Myocyte (in vitro differentiated cells): ENCODE measurements at places on chromosomes 4 and X.

DNA sequence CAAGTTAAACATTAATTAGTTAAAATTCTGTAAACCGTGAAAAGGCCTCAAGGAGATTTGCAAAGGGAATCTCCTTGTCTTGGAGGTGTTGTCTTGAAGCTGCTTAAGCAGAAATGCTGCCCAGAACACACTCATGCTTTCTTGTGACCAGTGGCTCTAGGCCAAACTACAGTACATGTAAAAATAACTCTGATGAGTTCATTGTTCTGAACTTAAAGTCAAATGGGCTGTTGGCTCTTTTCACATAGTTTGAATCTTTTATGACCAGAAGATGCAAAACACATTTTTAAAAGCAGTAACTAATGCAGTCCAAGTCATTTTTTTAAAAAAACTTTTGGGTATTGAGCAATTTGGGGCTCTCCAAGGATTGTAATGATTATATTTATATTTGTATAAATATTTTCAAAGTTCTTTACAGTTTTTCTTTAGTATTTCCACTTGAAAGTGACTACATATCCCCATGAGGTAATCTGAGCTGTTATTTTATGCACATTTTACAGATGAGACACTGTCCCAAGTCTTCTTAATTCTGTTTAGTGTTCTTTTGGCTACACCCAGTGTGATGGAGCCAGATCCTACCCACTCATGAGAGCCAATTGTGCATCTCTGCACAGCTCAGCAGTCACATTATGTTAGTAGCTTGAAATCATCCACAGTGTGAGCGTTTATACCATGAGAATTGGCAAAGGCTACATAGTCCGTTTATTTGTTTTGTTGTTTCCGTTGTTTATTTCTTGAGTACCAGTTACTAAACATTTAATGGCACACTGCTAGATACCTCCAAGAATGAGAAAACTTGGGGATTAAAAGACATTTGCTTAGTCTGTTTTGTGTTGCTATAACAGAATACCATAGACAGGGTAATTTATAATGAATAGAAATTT is 112.8 kb upstream of the ATXN3L start:
- DNase-seq = peak; percentile 87

DNA sequence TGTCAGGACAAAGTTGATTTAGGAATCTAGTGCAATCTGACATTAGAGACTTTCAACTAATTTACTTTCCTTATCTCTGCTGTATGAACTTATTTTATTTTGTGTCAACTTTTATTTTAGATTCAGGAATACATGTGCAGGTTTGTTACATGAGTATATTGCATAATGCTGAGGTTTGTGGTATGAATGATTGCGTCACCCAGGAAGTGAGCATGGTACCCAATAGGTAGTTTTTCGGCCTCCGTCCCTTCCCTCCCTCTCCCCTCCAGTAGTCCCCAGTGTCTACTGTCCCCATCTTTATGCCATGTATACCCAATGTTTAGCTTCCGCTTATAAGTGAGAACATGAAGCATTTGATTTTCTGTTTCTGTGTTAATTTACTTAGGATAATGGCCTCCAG is 68.7 kb upstream of the TEX13D start:
- DNase-seq = no peak

DNA sequence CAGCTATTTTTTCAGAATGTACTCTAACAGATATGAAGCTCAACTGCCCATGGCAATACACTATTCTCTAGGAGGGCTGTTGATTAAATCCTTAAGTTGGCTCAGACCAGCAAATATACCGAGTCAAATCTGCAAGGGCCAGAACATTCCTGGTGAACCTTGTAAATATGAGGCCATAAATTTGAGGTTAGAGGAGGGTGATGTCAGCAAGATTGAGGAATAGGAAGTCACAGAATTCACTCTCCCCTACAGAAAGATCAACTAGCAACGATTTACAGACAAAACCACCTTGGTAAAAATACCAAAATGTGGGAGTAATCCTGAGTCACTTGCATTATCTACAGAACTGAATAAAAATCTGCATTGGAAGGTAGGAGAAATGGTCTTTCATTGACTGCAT is 399.3 kb downstream of the GPM6A start:
- no peak for DNase-seq

GRCh38 chrX:18252644-18253359 is 32.1 kb upstream of the BEND2 start:
- peak; percentile 7 for DNase-seq

DNA sequence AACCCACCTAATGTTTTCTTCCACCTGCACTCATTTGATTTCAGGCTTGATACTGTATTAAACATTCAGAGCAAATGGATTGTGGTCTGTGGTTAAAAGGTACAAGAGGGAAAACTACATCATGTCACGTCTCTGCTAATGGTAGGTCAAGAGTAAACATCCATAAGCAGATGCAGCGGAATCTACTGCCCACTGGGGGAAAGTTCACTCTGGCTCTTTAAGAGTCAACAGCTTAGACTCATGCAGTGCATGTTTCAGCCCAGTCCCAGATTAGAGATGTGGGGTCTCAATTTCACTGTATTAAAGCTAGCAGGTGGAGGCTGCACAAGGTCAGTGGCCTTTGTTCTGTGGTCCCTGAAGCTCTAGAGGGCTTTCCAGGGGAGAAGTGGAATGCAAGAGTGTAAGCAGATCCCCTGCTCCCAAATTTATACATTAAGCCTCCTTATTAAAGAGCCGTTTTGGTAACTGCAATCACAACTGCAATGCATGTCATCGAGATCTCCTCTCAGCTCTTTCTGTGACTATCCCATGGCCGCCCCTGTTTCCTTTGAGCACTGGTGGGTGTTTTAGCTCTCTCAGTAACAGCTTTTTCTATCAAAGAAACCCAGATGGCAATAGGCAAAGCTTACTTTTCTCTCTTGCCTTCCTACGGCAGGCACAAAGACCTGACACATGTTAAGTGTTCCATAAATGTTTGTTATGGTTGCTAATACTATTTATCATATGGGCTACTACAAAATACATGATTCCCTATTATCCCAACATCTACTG is 53.4 kb downstream of the LDB2 start:
- DNase-seq = no peak

DNA sequence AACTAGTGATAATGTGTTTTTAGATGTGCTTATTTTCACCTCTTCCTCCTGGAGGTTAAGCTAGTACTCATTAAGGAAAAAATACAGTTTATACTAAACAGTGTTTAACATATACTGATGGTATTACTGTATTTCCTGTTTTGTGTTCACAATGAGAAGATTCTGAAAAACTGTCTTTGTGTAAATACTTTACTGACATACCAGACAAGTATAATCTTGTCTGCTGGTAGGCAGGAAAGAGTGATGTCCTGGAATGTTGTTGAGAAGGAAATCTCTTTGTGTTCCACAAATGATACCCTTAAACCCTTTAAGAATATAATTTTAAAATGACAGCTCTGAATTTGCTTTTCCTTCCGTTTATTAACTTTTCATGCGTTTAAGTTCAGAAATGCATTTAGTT is 205.5 kb upstream of the NUDT6 start:
- DNase-seq = peak; percentile 16

DNA sequence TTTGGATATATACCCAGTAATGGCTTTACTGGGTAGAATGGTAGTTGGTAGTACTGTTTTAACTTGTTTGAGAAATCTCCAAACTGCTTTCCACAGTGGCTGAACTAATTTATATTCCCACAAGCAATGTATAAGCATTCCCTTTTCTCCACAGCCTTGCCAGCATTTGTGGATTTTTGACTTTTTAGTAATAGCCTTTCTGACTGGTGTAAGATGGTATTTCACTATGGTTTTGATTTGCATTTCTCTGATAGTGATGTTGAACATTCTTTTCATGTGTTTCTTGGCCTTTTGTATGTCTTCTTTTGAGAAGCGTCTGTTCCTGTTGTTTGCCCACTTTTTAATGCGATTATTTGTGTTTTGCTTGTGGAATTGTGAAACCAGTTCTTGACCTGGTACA is 290.5 kb downstream of the BMPR1B start:
- DNase-seq = no peak

- DNase-seq = no peak
These were observed 32.5 kb downstream of the MAOA start for GRCh38 chrX:43688586-43688985.

- DNase-seq = no peak
These were observed 582.8 kb upstream of the CPEB2 start for GRCh38 chr4:14419516-14419915.

GRCh38 chrX:12894074-12895030 is 12.1 kb upstream of the TLR8 start:
- peak; percentile 9 for DNase-seq

DNA sequence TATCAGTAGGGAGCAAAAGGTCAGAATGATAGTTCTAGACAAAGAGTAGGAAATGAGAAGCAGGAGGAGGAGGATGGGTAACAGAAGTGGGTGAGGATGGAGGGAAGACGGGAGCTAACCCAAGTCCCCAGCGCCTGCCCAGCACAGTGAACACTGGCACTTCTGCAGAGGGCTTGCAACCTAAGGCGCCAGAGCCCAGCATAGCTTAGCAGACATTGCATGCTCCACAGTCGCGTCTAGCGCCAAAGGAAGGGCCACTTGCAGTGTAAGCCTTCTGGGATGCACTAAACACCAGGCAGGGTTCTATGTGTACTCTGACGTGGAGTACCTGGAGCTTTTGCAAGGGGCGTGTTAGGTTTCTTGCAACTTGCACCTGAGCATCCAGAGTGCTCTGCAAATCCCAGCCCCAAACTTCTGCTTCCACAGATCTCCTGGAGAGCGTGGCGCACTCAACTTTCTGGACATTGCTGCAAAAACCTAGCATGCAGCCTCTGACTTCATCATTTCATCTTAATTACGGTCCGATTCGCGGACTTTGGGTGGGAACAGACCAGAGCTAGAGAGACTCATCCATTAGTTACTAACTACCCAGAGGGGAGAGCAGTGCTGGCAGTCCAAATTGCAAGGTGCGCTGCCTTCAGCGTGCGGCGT is 46.5 kb upstream of the NKAP start:
- no peak for DNase-seq

GRCh38 chr4:86586160-86586572 is 7.9 kb upstream of the PTPN13 start:
- no peak for DNase-seq

GRCh38 chr4:95023110-95023509 is 265.4 kb downstream of the BMPR1B start:
- no peak for DNase-seq

DNA sequence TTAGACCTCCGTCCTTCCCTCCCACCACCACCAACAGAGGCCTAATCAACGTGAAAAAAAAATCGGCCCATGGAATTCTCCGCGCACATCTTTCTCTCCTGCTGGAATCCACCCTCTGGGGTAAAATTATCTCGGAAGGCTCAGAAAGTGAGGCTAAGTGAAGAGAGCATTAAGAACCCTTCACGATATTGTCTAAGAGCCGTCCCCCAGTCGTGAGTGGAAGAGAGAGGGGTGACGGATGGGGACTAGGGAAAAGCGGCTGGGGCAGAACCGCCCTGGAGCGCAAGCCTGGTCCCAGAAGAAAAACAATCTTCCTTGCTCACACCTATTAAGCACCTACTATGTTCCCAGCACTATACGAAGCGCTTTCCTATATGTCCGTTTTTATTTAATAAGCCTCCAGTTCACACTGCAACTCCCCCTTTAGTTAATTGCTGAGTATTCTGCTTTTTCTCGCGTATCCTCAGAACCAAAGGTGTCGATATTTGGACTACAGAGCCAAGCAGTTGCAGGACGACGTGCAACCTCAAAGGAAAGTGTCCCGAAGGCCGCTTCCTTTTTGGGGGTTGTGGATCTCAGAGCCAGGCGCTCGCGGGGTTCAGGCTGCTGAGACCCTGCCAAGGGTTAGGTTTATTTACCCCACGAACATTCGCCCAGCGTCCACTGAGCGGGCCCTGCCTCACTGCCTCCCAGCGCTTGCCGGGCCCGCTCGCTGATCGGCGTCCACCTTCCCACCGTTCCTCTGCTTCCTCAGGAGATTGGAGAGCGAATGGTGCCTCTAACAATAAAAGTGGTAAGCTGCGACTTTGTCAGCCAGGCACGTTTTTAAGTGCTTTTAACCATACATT is 889 bp downstream of the MGARP start:
- no peak for DNase-seq

DNA sequence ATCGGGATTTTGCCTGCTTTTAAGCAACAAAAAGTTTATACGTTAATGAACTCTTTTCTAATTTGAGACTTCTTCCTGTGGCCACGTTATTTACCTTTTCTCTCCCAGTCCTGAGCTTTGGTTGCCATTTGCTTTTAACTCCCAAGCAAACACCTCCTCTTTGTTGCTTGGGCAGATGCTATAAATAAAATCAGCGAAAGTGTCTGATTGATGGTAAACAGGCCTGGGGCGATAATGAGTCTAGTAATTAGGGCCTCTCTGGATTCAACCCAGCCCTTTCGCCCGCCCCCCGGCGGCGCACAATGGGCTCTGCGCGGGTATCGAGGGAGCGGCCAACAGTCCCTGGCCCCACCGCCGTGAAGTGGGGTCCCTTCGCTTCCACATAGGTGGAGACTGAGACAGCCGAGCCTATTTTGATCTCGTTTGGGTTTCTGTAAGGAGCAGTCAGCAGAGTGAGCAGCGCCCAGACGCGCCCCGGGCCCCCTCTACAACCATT is 790 bp downstream of the CLGN start:
- DNase-seq = no peak

- peak; percentile 48 for DNase-seq
These were observed 158.0 kb upstream of the CTSO start for GRCh38 chr4:156111686-156112085.

- DNase-seq = no peak
These were observed 41.2 kb downstream of the NPY5R start for GRCh38 chr4:163384926-163385325.

DNA sequence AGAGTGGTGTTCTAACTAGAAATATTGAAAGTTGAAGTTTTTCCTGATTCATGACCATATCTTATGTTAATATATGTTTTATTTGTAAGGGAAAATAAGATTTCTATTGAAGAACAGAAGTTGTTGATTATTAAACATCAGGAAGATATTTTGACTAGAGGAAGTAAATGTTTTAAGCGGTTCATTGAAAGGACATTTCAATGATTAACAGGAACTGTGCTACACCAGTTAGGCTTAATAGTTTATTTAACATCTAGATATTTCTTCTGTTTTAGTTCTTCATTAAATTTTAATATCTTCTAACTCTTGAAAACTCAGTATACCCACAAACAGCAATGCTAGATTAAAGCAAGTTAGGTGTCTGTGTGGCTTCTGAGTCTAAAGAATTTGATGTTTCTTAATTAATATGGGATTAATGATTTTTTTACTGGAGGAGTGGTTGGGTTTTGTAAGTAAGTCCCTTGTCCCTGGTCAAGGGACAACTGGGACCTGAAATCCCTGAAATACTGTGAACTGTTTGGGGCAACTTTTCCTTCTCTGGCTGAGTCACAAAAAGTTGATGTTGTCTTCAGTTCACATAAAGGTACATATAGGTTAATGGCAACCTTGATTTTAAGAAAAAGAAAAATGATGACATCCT is 42.9 kb upstream of the CYP4V2 start:
- DNase-seq = no peak
